Pancreas (tissue), 10 donors: ENCODE measurements at places on chromosomes 4 and X. TPM values are rescaled to one million over a fixed set of nuclear protein-coding genes. Genes with fewer than 3 reads are reported as not detected.

CXorf65 gene
- not detected for total RNA-seq

BEX1 gene
- total RNA-seq = 20.8 TPM

HPGDS gene
- 0.32 TPM for total RNA-seq

ATP11C gene
- total RNA-seq = 10.3 TPM

MAGEB1 gene
- total RNA-seq = not detected

PHEX gene
- total RNA-seq = 0.09 TPM

ARR3 gene
- not detected for total RNA-seq

DCX gene
- total RNA-seq = 0.24 TPM

C1QTNF7 gene
- total RNA-seq = 0.46 TPM

MAGEB18 gene
- not detected for total RNA-seq

SMIM10L2A gene
- total RNA-seq = 1.3 TPM

GAGE1 gene
- 0.44 TPM for total RNA-seq

CCNB3 gene
- total RNA-seq = 0.69 TPM

FGF13 gene
- total RNA-seq = 0.35 TPM

IL21 gene
- total RNA-seq = not detected

HEPH gene
- 2.7 TPM for total RNA-seq

CCKAR gene
- not detected for total RNA-seq

SPANXB1 gene
- not detected for total RNA-seq

TCP11X2 gene
- not detected for total RNA-seq

PHKA1 gene
- total RNA-seq = 7.4 TPM

CHRDL1 gene
- 1.0 TPM for total RNA-seq

SNCA gene
- total RNA-seq = 0.35 TPM

MAGEC2 gene
- not detected for total RNA-seq

MTTP gene
- total RNA-seq = 0.28 TPM

GPRASP3 gene
- 2.4 TPM for total RNA-seq

PNMA6F gene
- not detected for total RNA-seq

PIR gene
- 1.6 TPM for total RNA-seq
